ENCODE measurements at places on chromosomes 5 and 9.
A peak's percentile ranks its signal among the peaks of the same experiment; 100 is the strongest.

DNA sequence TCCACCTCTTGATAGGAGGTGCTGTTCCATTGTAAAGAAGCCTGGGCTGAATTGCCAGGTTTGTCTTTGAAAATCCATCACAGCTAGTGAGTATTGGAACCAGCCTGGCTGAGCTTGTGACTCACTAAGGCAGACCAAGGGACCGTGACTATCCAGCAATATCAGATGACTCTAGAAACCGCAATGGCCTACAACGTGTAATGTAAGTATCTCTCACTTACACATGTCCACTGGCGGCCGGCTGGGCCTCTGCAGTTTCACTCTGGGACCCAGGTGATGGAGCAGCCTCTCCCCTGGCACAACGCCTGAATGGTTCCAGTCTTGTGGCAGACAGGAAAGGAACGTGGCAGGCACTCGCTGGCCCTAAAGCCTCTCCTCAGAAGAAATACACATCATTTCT, 3.1 kb upstream of the HRH2 start:
- DNase-seq: peak; percentile 58

DNA sequence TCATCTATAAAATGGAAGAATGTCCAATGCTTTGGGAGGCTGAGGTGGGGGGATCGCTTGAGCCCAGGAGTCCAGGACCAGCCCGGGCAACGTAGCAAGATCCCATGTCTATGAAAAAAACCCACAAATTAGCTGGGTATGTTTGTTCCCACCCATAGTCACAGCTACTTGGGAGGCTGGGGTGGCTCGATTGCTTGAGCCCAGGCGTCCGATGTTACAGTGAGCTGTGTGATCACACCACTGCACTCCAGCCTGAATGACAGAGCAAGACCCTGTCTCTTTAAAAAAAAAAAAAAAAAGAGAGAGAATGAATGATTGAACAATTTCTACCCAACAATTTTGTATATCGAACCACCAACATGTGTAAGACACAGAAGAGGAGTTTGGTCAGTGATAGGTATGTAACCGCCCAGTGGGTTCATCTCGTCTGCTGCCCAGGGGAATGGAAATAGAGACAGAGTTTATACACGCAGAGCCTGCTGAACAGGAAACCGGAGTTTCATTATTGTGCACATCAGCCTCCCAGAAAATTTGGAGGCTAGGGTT, 26.2 kb upstream of the ERGIC1 start:
- no peak for DNase-seq

DNA sequence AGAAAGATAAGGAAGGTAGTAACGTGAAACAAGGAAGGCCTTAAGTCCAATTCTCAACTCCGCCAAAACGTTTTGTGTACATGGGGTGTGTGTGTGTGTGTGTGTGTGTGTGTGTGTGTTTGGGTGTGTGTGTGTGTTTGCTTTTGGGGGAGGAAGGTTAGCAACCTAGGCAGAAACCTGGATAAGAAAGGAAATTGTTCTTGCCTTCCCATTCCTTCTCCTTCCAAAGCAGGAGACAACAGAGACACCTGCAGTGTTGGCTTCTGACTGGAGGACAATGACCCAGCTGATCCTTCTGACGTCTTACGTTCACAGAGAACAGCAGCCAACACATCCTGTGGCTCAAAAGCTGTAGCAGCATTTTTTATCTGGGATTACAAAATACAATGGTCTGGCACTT, 4.1 kb upstream of the CCNG1 start:
- DNase-seq: no peak

DNA sequence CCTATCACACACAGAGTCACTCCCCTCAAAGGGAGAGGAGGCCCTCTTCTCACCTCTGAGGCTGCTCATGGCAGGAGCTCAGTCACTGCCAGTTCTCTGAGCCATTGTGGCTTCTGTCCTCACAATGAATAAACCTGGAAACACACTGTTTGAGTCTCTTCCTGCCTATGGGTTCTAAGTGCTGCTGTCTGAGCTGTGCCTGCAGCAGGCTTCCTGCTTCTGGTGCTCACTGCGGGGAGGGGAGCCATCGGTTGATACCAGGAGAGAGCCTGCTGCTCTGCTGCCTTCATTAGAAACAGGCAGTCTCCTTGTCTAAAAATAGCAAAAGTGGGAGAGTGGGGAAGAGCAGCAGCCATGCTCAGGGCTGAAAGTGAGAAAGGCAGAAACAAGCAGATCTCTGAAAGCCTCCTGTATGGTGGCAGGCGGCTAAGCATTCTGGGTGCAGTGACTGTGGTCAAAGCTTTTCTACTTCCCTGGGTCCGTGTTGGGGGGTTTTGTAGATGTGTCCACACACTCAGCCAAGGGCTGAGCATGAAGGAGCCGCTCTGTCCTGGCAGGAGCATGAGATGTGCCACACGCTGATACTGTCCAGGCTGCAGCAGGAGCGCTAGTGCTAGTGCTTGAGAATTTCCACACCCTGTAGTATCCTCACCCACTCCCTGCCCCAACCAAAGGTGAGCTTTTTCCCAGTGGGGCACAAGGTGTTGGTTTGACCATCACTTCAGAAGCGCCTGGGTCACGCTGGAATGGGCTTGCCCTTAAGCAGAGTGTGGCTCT, 34.2 kb downstream of the PRKACG start:
- no peak for DNase-seq

- no peak for DNase-seq
Measured at GRCh38 chr9:98158071-98158831, 34.2 kb downstream of the CORO2A start.

- no peak for DNase-seq
Measured at GRCh38 chr5:154220625-154221024, 30.1 kb downstream of the GALNT10 start.
